Effector CD4-positive, alpha-beta T cell (primary cell): ENCODE measurements at places on chromosomes 7 and 10.

GRCh38 chr10:117980216-117980615, 66.5 kb downstream of the RAB11FIP2 start:
- no peak for DNase-seq

- DNase-seq, result no peak
Measured at GRCh38 chr10:50432211-50433009, 181.1 kb upstream of the ASAH2 start.

- no peak for DNase-seq
Measured at GRCh38 chr10:4337563-4337962, 488.4 kb upstream of the AKR1E2 start.

DNA sequence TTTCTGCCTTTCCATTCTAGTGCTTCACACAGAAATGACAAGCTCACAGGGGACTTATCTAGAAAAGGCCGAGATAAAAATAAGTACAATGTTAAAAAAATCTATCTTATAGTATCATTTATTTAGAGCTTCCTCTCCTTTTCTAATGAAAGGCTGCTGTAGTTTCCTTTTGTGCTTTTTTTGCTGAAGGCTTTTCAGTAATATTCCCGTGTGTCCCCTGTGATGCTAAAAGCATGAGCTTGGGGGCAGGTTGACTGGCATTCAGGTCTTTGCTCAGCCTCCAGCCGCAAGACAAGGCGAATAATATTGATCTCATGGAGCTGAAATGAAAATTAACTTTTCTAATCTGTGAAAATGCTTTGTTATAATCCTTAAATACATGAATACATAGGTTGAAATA, 143.0 kb downstream of the ST7 start:
- no peak for DNase-seq

DNA sequence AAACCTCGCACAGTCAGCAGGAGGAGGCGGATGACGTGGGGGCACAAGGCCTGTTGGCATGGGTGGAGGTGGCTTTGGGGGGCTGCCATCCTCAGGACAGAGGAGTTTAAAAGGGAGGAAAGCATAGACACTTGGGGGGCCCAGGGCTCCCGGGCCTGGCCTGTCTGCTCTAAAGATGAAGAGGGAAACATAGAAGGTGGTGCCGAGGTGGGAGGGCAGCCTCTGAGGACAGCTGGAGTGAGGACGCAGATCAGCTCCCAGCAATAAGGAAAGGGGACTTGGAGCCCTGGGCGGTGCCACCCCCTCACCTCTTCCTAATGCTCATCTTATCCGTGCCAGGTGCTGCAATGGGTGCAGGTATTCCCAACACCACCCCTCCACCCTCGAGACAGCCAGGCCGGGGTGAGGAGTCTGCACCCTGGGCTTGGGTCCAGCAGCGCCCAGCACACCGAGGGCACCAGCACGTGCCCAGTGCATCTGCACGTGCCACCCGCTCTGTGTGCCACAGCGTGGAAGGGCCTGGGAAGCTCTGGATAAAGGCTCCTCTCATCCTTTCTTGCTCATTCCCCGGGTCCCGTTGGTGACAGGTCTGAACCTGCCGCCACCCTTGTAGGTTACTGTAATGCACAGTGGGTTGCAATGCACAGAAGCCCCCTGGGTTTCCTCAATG, 566.0 kb upstream of the FOXK1 start:
- DNase-seq, result no peak

DNA sequence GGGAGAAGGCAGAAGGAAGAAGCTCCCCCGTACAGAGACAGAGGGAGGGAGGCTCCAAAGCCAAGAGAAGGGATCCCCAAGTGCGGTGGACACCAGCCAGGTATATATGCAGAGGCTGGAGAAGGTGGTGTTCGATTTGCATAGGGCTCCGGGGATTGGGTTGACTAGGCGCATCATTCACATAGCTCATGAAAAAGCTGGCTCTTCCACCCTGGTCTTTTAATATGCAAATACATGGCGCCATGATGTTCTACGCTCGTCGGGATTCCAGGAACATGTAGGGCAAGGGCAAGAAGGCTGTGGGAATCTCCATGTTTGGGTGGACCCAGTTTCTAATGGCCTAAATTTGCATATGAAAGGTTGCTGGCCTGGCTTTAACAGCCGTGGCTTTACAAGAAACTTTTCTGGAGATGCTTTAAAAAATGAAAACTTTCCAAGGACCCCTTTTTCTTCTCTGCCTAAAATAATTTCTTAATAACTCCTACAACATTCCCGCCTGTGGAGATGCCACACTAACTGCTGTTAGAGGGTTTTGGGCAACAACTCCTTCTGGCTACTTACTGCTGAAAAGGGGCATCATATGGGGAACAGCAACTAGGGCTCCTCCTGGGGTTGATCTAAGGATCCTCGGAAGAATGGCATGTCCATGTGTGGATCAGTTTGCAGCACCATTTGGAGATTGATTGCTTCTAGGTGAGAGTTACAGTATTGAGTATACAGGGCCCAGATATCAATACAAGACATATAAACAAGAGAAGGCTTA, 28.3 kb downstream of the C1GALT1 start:
- DNase-seq, result no peak

DNA sequence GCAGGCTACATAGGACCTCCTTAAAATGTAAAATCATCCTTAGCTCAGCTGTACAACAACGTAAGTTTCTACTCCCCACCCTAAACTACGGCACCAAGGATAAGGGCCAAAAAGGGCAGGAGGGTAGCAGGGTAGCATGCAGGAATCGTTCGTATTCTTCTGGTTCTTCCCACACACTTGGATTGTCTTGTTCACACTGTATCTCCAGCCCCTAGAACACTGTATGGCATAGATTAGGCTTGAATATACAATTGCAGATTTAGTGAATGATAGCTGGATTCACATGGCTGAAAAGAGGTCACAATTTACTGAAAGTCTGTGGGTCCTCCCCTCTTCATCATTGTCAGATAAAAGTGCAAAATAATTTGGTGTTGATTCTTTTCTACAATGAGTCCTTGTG, 28.2 kb upstream of the PRKAR2B start:
- DNase-seq, result no peak

- no peak for DNase-seq
Measured at GRCh38 chr7:44561962-44562621, 11.6 kb downstream of the DDX56 start.

GRCh38 chr7:134632937-134633540, 13.6 kb upstream of the BPGM start:
- DNase-seq, result peak; percentile 17

DNA sequence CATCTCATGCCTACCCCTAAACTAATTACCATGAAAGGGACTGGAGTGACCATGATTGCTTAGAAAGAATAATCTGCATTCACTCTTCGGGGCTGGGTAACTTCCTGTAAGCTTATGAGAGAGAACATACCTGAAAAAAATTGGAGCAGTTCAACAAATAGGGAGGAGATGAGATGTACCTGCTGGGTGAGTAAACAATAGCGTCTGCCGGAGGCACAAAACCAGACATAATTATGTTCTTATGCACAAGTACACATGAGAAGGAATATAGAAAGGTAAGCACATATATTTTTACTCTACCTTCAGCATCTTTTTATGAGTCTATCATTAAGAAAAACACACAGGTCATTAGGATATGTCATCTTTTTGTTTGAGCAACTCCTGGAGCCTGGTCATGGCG, 224.6 kb upstream of the FERD3L start:
- no peak for DNase-seq

GRCh38 chr7:36484265-36484664, 94.6 kb downstream of the ANLN start:
- DNase-seq, result no peak

DNA sequence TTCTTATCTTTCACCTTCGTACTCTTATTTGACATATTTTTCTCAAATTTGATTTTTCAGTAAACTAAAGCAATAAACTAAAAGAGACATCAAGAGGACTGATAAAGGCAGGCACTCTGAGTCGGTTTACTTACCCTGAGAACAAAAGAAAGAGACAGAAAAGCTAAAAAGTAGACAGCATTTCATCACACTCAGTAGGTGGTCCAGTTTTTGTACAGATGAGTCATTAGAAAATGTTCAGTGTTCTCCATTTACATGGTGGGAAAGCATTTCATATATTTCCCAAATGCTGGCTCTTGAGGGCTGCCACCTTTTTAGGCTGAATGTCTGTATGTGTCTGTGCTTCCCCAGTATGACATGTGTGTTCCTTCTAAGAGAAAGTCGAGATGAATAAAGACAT, 52.7 kb downstream of the NHLRC2 start:
- no peak for DNase-seq
